ENCODE measurements at places on chromosomes 7 and 10.

GRCh38 chr10:3861795-3862194 lies 76.8 kb upstream of the KLF6 start:
- no peak for DNase-seq

DNA sequence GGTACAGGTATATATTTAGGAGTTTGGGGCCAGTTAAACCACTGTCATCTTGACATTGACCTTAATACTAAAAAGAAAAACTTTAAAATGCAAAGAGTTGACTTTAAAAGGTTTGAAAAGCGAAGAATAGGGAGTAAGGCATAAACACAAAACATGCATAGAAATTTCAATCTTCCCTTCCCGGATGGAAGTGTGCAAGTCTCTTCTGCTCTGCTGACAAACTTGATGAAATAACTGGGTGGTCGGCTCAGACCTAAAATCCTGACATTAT lies 3.4 kb upstream of the SPAG6 start:
- DNase-seq: no peak

DNA sequence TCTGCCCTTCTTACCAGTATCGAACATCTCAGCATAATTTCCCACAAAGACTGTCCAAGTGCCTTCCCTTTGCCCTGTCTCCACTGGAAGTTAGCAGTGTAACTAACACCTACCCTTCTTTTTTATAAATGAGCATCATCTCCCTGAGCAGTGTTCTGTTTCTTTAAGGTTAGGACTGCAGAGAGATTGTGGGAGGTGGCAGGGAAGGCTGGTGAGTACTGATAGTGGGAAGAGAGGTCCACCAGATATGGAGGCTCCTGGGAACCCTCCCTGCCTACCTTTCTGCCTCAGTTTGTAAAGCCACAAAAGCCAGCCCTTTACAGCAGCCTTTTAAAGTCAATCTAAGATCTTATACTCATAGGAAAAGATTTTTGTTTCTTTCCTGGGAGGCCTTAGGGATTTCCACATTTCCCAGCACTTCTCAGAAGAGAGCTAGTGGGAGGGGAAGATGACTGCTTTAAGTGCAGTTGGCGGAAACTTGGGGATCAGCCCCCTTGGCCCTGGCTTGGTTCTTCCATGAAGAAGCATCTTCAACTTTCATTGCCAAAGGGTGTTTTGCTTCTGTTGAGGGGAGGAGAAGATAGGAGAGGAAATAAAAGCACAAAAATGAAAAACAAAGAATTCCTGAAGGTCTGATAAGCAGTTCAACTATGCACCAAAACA lies 36.6 kb upstream of the CALD1 start:
- no peak for DNase-seq

GRCh38 chr7:41828911-41829310 lies 126.0 kb upstream of the INHBA start:
- no peak for DNase-seq

- no peak for DNase-seq
These were observed 130.8 kb downstream of the DNAJB6 start for GRCh38 chr7:157467496-157468212.

GRCh38 chr7:124777268-124777667 lies 11.7 kb upstream of the GPR37 start:
- DNase-seq: no peak

GRCh38 chr10:1241973-1242935 lies 186.1 kb downstream of the WDR37 start:
- no peak for DNase-seq

DNA sequence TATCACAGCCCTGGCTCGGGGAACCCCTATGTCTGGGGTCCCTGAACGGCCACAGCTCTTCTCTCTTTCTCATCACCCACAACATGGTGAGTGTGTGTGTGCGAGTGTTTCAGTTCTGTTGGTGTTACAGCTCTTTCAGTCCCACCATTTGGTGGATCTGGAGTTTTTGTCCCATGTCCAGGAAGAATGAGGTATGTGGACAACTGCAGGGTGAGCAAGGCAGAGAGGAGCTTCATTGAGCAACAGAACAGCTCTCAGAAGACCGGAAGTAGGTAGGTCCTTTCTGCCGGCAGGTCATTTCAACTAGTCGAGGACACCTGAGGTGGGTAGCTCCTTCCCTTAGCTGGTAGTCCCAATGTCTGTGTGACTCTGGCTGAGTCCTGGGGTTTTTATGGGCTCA lies 9.5 kb downstream of the PAX4 start:
- no peak for DNase-seq

DNA sequence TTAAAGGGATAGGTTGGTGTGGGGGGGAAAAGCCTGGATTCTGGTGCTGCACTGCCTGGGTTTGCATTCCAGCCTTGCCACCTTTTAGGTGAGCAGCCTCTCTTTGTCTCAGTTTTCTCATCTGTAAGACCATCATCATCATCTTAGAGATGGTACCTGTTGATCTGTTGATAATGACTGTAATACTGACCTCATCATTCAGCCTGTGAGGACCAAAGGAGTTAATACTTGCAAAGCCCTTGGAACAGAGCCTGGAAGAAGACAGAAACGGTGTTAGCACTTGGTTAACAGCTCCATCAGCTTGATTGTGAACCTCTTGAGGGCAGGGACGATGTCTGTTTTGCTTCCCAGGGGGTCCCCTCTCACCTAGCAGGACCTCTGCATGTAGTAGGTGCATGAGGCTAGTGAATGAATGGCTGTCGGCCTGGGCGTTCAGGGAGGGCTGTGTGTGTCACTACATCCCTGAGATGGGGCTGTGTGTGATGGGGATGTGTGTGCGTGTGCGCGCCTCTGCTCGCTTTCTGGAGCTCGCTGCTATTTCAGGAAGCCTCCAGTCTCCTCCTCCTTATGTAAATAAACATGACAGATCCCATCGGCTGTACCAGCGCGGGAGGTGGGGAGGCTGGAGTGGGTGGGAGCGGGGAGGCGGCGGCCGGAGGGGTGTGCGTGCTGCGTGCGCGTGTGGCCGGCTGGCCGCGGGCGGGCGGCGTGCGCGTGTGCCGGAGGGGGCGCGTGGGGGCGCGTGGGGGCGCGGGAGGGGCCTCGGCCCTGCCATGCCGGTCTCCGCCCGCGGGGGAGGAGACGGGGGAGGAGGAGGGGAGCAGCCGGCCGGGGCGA lies 61.2 kb downstream of the NEURL1 start:
- no peak for DNase-seq

GRCh38 chr7:111324228-111324627 lies 233.3 kb downstream of the LRRN3 start:
- no peak for DNase-seq

GRCh38 chr7:33444511-33444910 lies 315.1 kb downstream of the BBS9 start:
- DNase-seq: no peak

GRCh38 chr7:77223261-77223660 lies 23.6 kb upstream of the FGL2 start:
- no peak for DNase-seq

- DNase-seq: no peak
These were observed 91.2 kb upstream of the POT1 start for GRCh38 chr7:125020801-125021200.

GRCh38 chr7:6407434-6407833 lies 40.3 kb downstream of the DAGLB start:
- no peak for DNase-seq

GRCh38 chr10:131567279-131568162 lies 256.0 kb upstream of the TCERG1L start:
- DNase-seq: no peak

DNA sequence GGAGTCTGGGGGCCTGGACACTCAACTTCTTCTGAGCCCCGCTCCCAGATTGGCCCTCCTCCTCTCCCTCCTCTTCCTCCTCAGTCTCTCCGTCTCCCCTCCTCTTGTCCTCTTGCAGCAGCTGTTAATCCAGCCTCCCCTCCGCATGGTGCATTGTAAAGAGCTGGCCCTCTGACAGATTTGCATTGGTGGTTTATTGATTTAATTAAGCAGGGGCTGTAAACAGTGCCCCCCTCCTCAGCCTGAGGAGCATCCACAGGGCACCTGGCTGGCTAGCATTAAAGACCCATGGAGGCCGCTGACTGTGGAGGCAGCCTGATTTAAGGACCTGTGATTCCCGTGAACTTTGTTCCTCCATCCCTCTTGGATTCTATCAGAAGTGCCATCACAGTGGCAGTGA lies 28.9 kb upstream of the PCBD1 start:
- DNase-seq: no peak

DNA sequence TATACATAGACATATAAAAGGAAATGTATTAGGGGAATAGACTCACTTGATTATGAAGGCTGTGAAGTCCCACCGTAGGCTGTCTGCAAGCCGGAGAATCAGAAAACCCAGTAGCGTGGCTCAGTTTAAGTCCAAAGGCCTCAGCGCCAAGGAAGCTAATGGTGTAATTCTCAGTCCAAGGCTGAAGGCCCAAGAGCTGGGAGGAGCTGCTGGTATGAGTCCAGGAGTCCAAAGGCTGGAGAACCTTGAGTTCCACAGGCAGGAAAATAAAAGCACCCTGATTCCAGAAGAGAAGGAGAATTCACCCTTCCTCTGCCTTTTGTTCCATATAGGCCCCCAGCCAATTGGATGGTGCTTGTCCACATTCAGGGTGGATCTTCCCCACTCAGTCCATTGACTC lies 166.2 kb upstream of the TAC1 start:
- no peak for DNase-seq

GRCh38 chr10:21002091-21002878 lies 105.2 kb upstream of the NEBL start:
- DNase-seq: no peak

DNA sequence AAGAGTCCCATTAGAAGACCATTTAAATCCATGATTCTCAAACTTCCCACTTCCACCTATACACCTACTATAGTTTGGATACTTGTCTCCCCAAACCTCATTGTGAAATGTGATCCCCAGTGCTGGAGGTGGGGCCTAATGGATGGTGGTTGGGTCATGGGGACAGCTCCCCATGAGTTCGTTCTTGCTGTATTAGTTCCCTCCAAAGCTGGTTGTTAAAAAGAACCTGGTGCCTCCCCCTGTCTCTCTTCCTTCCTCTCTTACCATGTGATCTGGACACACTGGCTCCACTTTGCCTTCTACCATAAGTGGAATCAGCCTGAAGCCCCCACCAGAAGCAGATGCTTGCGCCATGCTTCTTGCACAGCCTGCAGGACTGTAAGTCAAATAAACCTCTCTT lies 53.9 kb downstream of the WIPF3 start:
- DNase-seq: no peak

DNA sequence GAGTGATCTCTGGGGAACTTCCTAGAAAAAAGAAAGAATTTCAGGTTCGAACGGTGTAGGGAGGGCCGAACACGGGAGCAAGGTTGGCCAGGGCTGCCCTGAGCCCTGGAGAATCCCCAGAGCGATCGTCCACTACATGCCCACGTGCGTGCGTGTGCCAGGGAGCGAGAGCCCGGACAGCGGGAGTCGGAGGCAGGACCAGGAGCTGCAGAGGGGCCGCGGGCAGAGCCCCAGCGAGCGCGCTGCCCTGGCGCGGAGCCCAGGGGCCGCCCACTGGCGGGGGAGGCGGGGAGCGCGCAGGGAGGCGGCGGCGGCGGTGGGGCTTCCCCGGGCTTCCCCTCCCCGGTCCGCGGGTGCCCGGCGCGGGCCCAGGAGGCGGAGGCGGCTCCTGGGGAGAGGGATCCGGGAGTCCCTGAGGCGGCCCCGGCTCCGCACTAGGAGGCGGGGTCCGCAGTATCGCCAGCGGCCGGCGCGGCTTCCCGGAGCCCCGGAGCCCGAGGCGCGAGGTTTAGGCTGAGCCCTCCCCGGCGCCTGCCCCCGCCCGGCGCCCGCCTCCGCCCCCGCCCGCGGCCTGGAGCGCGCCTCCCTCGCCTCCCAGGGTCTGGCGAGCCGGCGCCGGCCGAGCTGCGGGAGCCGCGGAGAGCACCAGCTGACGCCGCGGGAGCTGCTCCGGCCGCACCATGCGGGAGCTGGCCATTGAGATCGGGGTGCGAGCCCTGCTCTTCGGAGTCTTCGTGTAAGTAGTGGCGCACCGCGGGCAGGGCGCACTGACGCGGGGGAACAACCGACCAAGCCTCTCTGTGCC lies at the start of gene PLPP4:
PLPP4 (plus strand) TSS at position 602 of the 805 bp plus-strand sequence; CDS start at position 681, 79 bp downstream.
- DNase-seq: no peak

DNA sequence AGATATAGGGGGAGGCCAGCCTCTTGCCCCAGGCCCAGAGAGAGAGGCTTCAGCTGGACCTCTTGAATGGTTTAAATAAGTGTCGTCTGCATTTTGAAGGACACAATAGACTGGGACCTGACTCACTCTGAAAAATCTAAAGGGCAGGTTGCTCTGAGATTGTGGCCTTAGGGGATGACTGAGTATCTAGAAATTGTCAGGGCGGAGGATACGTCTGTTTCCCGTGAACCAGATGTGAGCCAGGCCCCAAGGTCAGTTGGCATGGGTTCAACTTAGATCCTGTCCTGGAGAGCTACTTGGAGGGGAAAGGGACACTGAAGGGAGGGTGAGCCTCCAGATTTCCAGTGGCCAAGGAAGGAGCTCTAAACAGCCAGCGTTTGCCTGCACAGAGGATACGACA lies 110.2 kb downstream of the CHN2 start:
- DNase-seq: no peak

GRCh38 chr7:72268796-72269195 lies 143.3 kb downstream of the CALN1 start:
- DNase-seq: no peak

- peak; percentile 18 for DNase-seq
These were observed 139.4 kb downstream of the EPC1 start for GRCh38 chr10:32207544-32207943.

- no peak for DNase-seq
These were observed 563.9 kb upstream of the C7orf33 start for GRCh38 chr7:148026713-148027112.

GRCh38 chr7:148905093-148905666 lies 21.1 kb upstream of the EZH2 start:
- DNase-seq: no peak

DNA sequence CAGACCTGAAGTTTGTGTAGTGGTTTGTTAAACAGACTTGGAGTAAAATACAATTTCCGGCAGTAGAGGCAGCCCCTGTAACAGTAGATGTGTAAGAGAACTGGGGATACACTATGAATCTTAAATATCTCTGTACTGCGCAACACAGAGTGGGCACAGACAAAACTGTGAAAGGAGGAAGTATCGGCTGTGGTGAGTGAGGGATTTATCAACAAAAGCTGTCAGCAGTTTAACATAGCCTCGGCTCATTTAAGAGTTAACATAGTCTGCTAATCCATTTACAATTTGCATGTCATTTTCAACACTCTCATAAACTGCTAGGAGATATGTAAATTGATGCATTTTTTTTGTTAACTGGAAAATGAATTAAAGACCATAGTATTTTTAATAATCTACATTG lies 225.2 kb downstream of the ZWINT start:
- DNase-seq: no peak

GRCh38 chr7:966291-967069 lies 8.9 kb downstream of the COX19 start:
- DNase-seq: no peak
